ENCODE measurements at places on chromosomes 5 and 9. TPM values are rescaled to one million over a fixed set of nuclear protein-coding genes. Genes with fewer than 3 reads are reported as not detected.

Gene CCDC192
- total RNA-seq = not detected

Gene GTF3C4
- total RNA-seq = 4.0 TPM

Gene OR1J2
- not detected for total RNA-seq

Gene UNC5A
- total RNA-seq = not detected

Gene TXNDC8
- not detected for total RNA-seq

Gene GPX8
- total RNA-seq = 3.5 TPM

Gene ARAP3
- 3.8 TPM for total RNA-seq

Gene ZNF366
- 0.40 TPM for total RNA-seq

Gene MYOZ3
- not detected for total RNA-seq

Gene CCNO
- total RNA-seq = 4.4 TPM

Gene RANBP17
- total RNA-seq = 10.2 TPM

Gene LVRN
- total RNA-seq = not detected

Gene SLC6A19
- 106 TPM for total RNA-seq
